A549 treated with ZK216348 at 1 μM for 4 hours (cell line): ENCODE measurements at places on chromosomes 4 and X. TPM values are rescaled to one million over a fixed set of nuclear protein-coding genes. Genes with fewer than 3 reads are reported as not detected.

STPG2 gene
- not detected in 5 replicates for total RNA-seq

OTUD6A gene
- total RNA-seq: not detected in 5 replicates

CT55 gene
- not detected in 5 replicates for total RNA-seq

ATP1B4 gene
- not detected in 5 replicates for total RNA-seq

KCTD8 gene
- not detected in 5 replicates for total RNA-seq

EVC2 gene
- 1.8 to 2.5 TPM (median 2.4 TPM) in 5 replicates for total RNA-seq

WDR17 gene
- total RNA-seq: 1.5 to 2.6 TPM (median 1.8 TPM) in 5 replicates

CC2D2A gene
- total RNA-seq: 10.9 to 13.4 TPM (median 12.2 TPM) in 5 replicates

RASGEF1B gene
- not detected in 5 replicates for total RNA-seq

MAGEB17 gene
- total RNA-seq: not detected in 5 replicates

SHISA3 gene
- total RNA-seq: 0.07 TPM in 1 of 5 replicates, not detected in the others

MGARP gene
- total RNA-seq: 0.58 to 1.1 TPM (median 0.68 TPM) in 5 replicates

PNMA6F gene
- total RNA-seq: not detected in 5 replicates

SLC25A43 gene
- 23.9 to 35.9 TPM (median 31.8 TPM) in 5 replicates for total RNA-seq

ASIC5 gene
- total RNA-seq: not detected in 5 replicates

ATOH1 gene
- not detected in 5 replicates for total RNA-seq

CLDN34 gene
- not detected in 5 replicates for total RNA-seq

IBSP gene
- total RNA-seq: not detected in 5 replicates

RTL9 gene
- total RNA-seq: 0.05 to 0.36 TPM (median 0.09 TPM) in 5 replicates

CT83 gene
- not detected in 5 replicates for total RNA-seq

CFAP299 gene
- total RNA-seq: not detected in 5 replicates

TLR1 gene
- total RNA-seq: 0.17 to 0.81 TPM (median 0.32 TPM) in 5 replicates

AREG gene
- total RNA-seq: 46.2 to 55.5 TPM (median 48.7 TPM) in 5 replicates

YIPF7 gene
- total RNA-seq: not detected in 5 replicates

ADGRG2 gene
- 6.9 to 10.2 TPM (median 8.5 TPM) in 5 replicates for total RNA-seq

STBD1 gene
- total RNA-seq: 8.7 to 10.5 TPM (median 9.9 TPM) in 5 replicates

TAF7L gene
- total RNA-seq: 0.11 TPM in 2 of 5 replicates, not detected in the others

MTNR1A gene
- total RNA-seq: 0.21 to 0.91 TPM (median 0.43 TPM) in 5 replicates

IGSF1 gene
- 0.23 to 0.47 TPM (median 0.31 TPM) in 5 replicates for total RNA-seq

PRDM8 gene
- total RNA-seq: 0.14 to 0.63 TPM (median 0.27 TPM) in 5 replicates
